ENCODE measurements at places on chromosomes 16 and 17.

DNA sequence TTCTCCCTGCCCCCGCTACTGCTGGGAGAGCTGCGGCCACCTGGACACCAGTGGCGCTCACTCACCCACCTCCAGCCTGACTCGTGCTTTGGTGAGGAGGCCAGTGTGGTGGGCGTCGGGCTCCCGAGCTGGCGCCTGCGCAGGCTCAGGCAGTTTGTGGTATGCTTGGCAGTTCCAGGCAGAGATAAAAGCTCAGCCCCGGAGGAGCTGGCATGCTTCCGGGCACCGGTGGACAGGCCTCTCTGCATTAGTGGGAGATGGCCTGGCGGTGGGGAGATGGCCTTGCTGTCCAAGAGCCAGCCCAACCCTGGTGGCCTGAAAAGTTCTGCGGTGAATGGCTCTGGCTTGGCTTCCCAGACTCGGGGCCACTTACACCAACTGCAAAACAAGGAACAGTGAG lies 4.1 kb downstream of the ADGRG1 start:
- no peak for DNase-seq

DNA sequence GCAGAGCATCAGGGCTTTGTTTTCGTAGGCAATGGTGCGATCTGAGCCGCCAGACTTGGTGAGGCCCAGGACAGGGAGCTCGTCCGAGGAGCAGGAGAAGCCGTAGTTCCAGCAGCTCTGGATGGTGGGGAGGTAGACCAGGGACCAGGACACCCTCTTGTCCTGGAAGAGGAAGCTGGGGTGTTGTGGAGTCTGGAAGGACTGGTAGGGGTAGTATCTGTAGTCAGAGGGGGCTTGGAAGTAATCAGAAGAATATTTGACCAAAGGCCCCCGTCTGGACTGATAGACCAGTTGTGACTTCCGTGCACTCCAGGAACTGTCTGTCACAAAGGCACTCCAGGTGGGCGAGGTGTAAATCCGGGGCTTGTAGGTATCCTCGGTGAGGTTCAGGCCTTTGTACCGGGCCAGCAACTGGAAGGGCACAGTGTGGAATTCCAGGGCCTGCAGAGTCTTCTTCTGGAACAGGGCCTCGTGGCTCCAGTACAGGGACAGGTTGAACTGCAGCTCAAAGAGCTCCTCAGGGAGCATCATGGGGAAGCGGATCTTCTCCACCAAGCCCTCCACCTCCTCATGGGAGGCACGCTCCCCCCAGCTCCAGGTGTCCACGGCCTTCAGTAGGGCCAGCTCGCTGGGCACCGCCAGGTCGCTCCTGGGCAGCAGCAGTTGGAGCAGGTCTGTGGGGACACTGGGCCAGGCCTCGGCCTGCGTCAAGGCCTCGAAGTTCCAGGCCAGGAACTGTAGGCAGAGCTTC lies 7.8 kb downstream of the LGALS3BP start:
- DNase-seq = no peak

- DNase-seq = no peak
These were observed 32.3 kb upstream of the EMP2 start for GRCh38 chr16:10612649-10613179.

GRCh38 chr16:49026566-49027181 lies 255.0 kb downstream of the CBLN1 start:
- no peak for DNase-seq

DNA sequence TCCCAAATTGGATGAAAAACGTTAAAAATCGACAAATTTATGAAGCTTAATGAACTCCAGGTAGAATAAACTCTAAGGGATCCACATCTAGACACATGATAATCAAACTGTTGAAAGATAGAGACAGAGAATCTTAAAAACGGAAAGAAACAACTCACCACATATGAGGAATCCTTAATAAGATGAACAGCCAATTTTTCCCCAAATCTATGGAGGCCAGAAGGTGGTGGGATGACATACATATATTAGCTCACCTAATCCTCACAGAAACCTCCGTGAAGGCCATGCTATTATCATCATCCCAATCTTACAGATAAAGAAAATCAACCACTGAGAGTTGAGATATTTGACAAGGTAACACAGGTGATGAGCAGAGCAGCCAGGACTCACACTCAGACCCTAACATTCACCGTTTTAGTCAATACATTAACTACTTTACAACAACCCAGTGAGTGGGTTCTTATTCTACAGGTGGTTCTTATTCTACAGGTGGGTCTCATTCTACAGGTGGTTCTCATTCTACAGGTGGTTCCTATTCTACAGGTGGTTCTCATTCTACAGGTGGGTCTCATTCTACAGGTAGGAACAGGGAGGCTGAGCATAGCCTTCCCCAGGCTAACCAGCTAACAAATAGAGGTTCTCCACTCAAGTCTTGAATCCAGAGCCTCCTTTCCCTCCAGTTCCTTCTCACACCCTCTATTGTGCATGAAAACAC lies 4.8 kb downstream of the CACNG1 start:
- DNase-seq = no peak

- DNase-seq = no peak
These were observed 114.2 kb downstream of the SOX9 start for GRCh38 chr17:72234985-72235384.

GRCh38 chr17:72388765-72389473 lies 268.1 kb downstream of the SOX9 start:
- DNase-seq = no peak

GRCh38 chr17:79261355-79262072 lies 186.9 kb downstream of the ENGASE start:
- no peak for DNase-seq

GRCh38 chr16:88561485-88562359 lies 8.5 kb upstream of the ZC3H18 start:
- DNase-seq = peak; percentile 7

GRCh38 chr16:19245326-19245925 lies 40.1 kb upstream of the CLEC19A start:
- DNase-seq = peak; percentile 76

- DNase-seq = no peak
These were observed 2.7 kb upstream of the PRKCA start for GRCh38 chr17:66299711-66300110.

- no peak for DNase-seq
These were observed 332.0 kb downstream of the XYLT1 start for GRCh38 chr16:17138801-17139200.

- DNase-seq = no peak
These were observed 98.5 kb downstream of the MARF1 start for GRCh38 chr16:15544405-15544804.

DNA sequence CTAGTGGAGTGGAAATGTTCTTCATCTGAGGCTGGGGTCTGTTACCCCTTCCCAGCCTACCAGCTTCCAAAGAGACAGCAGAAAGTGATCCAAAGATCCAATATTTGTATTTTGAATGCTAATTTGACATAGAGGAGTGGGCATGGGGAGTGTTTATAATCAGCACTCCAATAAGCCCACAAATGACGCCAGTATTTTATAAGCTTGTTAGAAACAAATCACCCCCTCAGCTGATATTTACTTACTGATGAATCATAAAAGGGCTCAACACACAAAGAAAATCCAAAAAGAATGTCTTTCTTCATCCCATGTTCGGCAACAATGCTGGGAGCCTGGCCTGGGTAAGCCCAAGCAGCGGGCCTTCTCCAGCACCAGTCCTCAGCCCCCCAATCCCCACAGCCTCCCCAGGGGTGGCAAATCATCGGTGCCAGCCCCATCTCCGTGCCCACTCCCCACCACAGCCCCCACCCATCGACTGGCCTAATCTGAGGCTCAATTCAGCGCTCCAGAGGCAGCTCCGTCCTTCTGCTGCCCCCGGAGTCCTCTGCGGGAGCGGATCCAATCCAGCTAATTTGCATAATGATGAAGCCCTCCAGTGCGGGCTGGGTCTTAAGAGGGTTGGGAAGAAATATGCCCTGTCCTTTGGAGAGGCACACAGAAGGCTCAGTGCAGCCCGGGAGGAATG lies 169.5 kb downstream of the C16orf78 start:
- no peak for DNase-seq

- no peak for DNase-seq
These were observed 23.0 kb downstream of the RARA start for GRCh38 chr17:40331743-40332641.

DNA sequence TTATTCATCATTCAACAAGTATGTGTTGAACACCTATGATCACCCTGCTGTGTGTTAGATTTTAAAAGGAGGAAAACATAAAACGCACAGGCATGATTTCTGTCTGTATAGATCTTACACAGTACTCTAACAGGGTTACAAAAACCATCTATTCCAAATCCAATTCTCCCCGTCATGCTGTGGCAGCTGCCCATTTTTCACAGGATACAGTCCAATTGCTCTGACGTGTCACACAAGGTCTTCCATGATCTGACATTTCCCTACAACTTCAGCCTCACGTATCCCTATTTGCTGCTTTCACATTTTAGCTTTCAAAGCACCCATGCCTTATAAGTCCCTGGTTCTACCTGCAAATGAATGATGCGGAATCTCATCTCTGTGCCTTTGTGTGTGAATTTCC lies 67.0 kb upstream of the CNTNAP4 start:
- no peak for DNase-seq

GRCh38 chr16:974611-975261 lies 4.0 kb upstream of the LMF1 start:
- DNase-seq = no peak

DNA sequence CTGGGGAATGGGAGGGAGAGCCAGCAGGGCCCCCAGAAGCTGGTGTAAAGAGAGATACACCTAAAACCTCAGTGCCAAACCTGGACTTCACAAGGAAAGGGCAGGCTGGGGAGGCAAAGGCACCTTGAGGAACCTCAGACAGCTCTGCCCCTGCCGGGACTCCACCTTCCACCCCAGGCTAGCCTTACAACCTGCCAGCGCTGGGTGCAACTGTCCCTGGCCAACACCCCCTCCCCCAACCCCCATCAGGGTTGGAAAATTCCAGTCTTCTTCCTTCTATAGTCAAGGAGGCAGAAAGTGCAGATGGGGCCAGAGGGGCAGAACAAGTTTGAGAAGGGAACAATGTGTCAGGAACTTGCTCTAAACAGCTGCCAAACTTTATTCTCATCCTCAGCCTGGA lies 2.2 kb downstream of the YBX2 start:
- DNase-seq = no peak

DNA sequence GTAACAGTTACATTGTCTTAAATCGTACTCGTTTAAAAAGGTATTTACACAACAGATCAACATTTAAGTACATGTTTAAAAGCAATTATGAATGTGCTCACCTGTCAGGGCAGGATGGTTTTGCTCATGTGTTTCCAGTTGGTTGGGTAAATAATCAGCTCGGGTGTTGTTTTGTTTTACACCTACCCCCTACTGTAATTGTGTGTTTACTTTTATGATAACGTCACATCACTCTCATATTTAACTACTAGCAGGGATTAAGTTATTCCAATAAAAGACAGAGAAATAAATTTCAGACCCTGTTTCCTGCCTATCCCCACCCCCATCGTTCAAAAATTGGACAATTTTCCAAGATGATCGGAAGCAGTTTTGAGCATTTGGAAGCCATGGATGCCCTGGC lies 390.2 kb downstream of the SEC14L1 start:
- no peak for DNase-seq

- no peak for DNase-seq
These were observed 10.9 kb upstream of the MMD start for GRCh38 chr17:55432358-55433028.

- DNase-seq = no peak
These were observed 2.4 kb downstream of the SOST start for GRCh38 chr17:43756201-43756600.

DNA sequence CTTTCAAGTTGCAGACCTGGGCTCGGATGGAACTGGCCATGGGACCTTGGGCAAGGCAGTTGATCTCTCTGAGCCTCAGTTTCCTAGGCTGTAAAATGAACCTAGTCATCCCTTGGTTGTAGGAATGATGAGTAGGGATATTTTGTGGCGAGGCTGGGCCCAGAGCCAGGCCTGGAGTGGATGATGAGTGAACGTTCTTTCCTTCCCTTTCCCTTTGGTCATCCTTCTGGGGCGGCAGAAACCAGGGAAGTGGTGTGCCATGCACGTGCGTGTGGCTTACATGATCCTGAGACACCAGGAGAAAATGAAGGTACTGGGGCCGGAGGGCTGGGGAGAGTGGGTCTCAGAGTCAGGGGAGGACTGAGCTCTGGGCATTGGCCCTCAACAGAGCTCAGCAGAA lies 8.4 kb downstream of the FBRS start:
- DNase-seq = no peak

Measured in NCI-H1417 treated with DMSO at 0.1 percent for 48 hours (cell line).